Fibroblast of the conjunctiva (primary cell): ENCODE measurements at places on chromosomes 12 and 14.

GRCh38 chr12:52367876-52368275, 595 bp upstream of the KRT85 start:
- DNase-seq: no peak

GRCh38 chr14:93019367-93019843, 96.3 kb downstream of the ITPK1 start:
- no peak for DNase-seq

GRCh38 chr12:56900583-56900982, 33.6 kb downstream of the SDR9C7 start:
- no peak for DNase-seq

- no peak for DNase-seq
Observed at GRCh38 chr14:28783664-28784063, 17.1 kb downstream of the FOXG1 start.

- DNase-seq: no peak
Observed at GRCh38 chr14:67763158-67763822, 53.1 kb downstream of the ZFYVE26 start.

DNA sequence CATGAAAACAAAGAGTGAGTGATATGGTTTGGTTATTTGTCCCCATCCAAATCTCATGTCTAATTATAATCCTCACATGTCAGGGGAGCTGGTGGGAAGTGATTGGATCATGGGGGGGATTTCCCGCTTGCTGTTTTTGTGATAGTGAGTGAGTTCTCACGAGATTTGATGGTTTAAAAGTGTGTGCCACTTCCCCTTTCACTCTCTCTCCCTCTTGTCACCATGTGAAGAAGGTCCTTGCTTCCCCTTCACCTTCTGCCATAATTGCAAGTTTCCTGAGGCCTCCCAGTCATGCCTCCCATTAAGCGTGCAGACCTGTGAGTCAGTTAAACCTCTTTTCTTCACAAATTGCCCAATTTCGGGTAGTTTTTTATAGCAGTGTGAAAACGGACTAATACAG, 2.1 kb upstream of the ATXN7L3B start:
- DNase-seq: no peak

- DNase-seq: no peak
Observed at GRCh38 chr12:66243911-66244310, 54.9 kb downstream of the IRAK3 start.

DNA sequence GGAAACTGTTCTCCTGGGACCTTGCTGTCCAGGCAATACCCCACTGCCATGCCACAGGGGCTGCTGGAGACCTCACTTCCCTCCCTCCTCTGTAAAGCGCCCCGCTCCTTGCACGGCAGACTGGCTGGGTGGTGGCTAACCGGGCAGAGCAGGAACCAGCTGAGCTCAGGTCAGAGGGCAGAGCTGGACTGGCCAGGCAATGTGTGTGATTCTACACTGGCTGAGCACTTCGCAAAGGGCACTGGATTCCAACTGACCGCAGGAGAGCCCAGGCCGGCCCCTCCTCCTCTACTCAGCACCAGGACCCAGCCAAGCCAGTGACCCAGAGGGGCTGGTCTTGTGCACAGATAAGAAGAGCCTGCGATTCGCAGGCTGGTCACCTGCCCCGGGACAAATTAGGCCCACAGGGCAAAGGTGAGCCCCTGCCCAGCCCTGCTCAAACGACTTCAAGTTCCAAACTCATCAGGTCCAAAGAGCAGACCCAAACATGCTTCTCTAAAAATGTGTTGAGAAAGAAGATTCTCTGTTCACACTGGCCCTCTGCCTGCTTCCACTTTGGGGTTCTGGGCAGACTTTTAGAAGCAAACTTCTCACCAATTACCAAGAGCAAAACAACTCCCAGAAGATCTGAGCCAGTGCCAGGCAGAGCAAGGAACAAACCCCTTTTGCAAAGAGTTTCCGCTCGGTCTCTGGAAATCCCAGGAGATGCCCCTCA, 54.9 kb upstream of the DIO3 start:
- DNase-seq: no peak

GRCh38 chr14:45284802-45285201, 31.8 kb upstream of the MIS18BP1 start:
- DNase-seq: no peak

DNA sequence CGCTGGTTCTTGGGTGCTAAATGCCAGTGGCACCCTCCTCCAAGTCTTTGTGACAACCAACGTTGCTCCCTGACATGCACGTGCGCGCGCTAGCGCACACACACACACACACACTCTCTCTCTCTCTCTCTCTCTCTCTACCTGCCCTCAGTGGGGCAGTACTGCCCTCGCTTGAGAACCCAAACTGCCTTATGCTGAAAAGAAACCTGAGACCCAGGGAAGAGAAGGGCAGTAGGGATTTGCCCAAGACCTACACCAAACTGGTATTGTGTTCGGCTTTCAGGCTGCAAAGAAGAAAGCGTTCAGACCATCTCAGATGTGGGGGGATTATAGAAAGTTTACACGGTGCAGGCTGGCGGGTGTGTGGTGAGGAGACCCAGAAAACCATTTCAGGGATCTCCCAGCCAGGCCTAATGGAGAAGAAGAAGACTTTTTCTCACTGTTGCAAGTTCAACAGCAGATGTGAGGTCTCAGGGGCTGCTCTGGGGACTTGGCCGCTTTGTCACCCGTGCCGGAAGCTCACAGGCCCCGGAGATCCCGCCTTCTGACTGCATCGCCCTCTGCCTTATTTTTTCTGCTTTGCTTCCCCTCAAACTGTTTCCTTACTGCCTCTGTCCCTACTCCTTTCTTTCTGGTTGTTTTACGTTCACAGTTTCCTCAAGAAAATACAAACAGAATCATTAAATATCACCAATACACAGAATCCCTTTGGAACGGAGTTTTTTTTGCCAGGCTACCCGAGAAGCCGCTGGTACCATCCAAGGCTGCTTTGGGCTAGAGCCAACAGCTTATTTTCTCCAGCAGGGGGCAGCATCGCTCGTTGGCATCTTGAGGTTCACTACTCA, 82.4 kb downstream of the PPM1A start:
- DNase-seq: peak; percentile 14

DNA sequence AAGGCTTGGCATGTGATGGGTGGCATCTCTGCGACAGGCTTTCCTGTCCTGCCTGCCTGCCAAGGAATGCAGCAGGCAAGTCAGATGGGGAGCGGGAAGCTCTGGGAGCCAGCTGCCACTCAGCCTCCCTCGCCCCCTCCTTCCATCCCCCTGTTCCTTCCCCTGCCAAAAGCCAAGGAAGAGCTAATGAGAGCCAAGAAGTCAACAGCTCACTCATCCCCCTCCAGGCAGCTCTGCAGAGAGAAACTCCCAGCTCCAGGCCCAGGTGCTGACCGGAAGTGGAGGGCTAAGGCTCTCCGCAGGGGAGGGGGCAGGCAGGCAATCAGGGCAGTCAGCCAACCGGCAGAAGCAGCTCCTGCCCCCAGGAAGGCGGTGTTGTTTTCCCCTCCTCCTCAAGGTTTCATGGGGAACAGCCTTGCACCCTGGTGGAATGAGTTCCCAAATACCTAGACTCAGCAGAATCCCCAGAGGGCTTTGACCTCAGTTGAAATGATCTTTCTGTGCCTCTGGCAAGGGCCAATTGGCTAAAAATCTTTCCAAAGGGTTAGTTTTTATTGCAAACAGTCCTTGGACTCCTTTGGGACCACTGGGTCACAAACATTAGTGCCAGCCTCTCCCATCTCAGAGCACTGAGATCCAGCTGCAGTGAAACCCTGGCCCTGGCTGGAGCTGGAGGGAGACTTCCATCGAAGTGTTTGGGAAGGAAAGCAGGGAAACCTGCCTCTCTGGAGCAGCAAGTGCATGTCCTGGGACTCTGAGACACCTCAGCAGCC, 349.1 kb downstream of the DPF3 start:
- DNase-seq: no peak

DNA sequence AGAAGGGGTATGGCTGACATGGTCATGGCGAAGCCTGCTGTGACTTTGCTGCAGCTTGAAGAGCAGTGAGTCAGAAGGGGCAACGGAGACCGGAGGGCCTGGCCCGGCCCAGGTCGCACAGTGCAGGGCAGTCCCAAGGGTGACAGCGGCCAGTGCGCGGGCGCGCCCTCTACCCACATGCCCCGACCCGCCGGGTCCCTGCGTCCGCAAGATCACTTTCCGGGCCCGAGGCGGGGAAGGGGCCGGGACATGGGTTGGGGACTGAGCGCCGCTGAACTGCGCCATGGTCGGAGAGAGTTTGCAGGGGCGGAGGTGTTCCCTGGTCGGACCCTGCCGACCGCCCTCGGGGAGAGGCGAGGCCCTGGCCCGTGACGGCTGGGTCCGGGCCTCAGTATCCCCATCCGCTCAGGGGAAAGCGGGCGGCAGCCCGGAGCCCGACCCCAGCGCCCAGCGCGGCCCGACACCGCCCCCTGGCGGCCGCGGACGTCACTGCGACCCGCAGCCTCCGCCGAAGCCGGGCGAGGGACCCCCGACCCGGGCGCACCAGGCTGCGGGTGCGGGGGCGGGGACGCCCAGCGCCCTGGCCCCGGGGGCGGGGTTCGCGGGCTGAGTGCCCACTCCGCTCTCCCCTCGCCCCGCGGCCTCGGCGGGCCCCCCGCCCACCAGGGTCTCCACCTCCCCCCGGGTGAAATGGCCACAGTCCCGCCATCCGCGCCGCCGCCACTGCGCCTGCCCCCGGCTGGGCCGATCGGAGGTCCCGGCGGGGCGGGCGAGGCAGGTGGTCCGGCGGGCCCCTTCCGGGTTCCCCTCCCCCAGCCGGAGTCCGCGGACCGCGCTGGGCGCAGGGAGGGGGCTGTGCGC, 7.2 kb upstream of the ANKRD9 start:
- DNase-seq: no peak

- DNase-seq: no peak
Observed at GRCh38 chr14:31785574-31785973, 224.4 kb downstream of the NUBPL start.

- DNase-seq: no peak
Observed at GRCh38 chr12:39946361-39947280, 159.3 kb downstream of the SLC2A13 start.

DNA sequence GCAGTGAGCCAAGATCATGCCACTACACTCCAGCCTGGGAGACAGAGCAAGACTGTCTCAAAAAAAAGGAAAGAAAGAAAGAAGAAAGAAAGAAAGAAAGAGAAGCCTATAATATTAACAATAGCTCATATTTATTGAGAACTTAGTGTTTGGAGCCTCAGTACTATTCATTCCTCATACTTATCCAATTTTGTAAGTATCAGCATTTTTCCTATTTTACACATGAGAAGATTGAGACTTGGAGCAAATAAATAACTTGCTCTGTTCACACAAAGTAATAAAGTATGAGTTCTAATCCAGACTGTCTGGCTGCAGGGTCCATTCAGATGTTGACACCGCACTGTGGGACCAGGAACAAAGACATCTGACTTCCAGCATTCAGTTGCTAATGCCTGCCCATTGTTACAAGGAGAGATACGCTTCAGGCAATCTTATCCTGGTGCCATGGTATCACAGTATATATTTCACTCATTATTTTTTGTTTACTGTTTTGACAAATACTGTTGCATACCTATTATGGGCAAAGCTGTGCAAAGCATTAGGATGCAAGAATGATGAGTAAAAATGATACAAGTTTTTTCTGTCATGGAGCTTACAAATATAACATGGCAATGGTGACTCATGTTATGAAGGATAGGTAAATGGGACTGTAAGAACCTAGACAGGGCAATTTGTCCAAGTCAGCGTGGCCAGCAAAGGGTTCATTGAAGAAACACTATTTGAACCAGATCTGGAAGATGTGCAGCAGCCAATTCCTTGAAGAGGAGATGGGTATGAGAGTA, 21.4 kb upstream of the TMTC2 start:
- DNase-seq: no peak

DNA sequence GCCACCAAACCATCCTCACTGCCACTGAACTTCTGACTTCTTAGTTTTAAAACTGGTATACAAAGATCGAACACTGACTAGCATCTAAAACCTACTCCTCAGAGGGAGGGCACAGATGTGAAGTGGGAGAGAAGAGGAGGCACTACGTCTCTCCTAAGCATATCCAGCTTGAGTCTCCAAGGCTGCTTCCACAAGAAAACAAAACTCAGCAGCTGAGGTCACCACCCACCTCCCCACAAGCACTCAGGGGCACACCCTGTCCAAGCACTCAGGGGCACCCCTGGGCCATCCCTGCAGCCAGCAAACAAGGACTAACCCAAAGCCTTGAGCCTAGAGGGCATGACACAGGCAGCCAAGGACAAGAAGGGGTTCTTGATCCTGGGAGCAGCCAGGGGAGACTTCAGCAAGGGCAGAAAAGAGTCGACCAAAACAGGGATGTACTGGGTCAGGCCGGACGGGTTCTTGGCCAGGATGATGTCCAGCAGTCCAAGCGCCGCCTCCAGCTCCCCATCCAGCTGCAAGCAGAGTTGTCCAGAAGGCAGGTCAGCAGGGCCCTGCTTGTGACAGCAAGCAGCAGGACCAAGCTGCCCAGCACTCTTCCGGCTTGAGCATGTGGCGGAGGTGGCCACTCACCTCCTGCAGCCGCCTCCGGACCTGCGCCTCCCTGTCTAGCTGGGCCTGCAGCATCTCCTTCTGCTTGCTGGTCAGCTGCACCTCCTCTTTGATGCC, 34.8 kb downstream of the GCN1 start:
- no peak for DNase-seq

DNA sequence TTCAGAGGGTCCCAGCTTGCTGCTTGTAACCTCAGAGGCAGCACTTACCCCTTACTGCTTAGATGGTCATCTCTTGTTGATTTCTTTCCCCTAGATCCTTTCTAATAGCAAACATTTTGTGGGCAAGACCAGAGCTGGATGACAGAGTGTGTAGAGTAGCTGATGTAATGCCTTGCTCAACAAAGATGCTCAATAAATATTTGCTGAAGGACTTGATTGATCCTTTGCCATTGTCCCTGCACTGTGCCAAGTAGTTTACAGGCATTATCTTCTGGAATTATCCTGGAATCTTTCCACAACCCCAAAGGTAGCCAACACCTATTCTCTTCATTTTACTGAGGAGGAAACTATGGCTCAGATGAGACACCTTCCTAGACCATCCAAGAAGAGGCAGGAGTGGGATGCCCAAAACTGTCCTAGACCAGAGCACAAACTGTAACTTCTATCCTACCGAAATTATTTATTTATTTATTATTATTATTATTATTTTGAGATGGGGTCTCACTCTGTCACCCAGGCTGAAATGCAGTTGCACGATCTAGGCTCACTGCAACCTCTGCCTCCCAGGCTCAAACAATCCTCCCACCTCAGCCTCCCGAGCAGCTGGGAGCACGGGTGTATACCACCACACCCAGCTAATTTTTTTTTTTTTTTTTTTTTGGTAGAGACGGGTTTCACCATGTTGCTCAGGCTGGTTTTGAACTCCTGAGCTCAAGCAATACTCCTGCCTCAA, 1.4 kb downstream of the MMAB start:
- DNase-seq: no peak

DNA sequence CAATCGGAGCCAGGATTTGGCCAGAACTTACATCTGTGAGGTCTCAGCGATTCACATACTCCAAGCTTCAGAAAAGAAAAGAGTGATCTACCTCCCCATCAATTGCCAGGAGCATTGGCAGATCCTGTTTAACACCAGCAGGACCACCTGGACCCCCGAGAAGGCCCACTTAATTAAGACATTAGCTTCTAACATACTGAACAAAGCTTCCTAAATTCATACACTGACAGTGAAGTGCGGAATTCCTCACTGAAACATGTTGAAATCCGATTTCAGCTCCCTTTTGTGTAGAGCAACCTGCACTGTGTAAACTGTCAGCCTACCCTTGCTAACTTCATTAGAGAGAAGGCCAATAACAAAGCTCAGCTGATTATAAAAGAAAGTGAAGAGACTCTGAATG, 274.0 kb downstream of the NOVA1 start:
- DNase-seq: no peak
